ENCODE measurements at places on chromosomes 13 and 19.

GRCh38 chr13:41650706-41651105 is 193.4 kb downstream of the RGCC start:
- no peak for DNase-seq

DNA sequence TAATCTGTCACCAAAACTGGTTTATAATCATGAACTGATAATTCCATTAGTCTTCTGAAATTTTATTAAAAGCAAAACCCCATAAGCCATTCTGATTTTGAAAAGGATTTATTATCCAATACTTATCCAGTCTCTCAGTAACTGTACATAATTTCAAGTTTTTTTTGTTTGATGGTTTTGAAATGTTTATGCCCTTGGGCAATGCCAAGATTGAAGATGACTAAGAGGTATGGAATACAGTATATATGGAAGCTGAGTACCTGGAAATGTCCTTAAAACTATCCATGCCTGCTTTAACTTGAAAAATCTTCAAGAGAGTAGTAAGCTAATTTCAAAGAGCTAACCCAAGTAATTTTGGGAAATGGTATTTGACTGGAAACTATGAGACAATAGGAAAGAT is 1.8 kb upstream of the NEK5 start:
- DNase-seq = no peak

DNA sequence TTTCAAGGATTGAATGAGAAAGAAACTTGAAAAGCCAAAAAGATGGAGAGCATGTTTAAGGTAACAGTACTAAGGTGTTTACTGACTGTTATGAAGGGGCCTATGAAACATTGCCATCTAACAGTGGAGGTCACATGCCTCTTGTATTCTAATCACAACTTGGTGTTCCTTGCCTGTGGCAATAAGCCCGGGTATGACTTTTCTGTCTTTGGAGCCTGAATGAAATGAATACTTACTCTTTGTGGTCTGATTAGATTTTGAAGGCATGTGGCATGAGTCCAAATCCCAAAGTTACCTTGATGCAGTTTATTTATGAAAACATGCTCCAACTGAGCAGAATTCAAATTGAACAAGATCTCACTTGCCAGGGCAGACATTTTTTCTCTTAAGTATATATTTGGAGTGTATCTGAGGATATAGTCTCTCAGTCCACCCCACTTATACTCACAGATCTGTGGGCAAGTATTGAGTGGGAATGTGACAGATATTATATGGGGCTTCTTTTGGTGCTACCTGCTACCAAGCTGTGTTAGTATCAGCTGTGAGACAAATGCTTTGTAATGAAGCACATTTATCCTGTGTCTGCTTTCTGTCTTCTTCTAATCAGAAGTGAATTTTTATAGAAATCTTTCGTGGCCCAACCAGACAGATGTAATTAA is 67.5 kb downstream of the B3GLCT start:
- DNase-seq = no peak

GRCh38 chr13:57632276-57633140 is 964 bp downstream of the PCDH17 start:
- no peak for DNase-seq

- no peak for DNase-seq
These were observed 12.9 kb upstream of the MICU2 start for GRCh38 chr13:21616880-21617279.

- no peak for DNase-seq
These were observed 50.1 kb upstream of the OBI1 start for GRCh38 chr13:78709028-78709427.

GRCh38 chr19:44552324-44552723 is 22.8 kb upstream of the CEACAM20 start:
- DNase-seq = peak; percentile 66

GRCh38 chr19:45640849-45641273 is 1.7 kb upstream of the EML2 start:
- no peak for DNase-seq

GRCh38 chr19:42466521-42467182 is 23.9 kb upstream of the CXCL17 start:
- no peak for DNase-seq

GRCh38 chr13:23202383-23202782 is 21.6 kb downstream of the SGCG start:
- no peak for DNase-seq

DNA sequence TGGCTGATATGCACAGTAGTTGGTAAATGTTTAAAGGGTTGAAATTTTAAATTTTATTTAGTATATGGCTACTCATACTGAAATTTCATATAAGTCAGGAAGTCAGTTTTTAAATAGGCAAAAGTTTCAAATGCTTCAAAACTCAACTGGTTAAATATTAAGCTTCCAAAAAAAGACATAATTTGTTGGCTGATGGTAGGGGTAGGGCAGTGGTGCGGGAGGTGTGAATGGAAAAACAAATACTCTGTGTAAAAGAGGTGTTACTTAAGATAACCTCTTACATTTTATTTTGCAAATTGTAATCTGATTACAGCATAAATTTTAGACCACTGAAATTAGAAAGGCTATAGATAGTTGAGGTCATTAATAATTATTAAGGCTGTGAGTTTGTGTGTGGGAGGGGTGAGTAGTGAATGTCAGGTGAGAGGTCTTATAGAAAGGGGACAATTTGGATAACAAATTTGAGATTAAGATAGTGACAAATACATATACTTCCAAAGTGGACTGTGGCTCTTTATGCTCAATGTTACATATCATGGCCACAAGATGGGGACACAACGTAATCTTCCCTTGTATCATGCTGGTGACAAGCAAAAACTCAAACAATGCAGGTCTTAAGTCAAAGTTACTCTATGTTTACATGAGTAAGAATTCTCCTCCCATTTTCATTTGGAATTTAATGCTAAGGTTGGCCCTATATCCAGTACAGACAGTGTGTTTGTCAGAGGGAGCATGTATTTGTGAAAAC is 36.6 kb upstream of the OXGR1 start:
- DNase-seq = peak; percentile 25

GRCh38 chr19:35355791-35356460 is 2.3 kb upstream of the FFAR3 start:
- no peak for DNase-seq

- DNase-seq = no peak
These were observed 1687.5 kb downstream of the EFNB2 start for GRCh38 chr13:104847922-104848321.

GRCh38 chr13:28268800-28269223 is 130.5 kb downstream of the PAN3 start:
- no peak for DNase-seq

- no peak for DNase-seq
These were observed 18.0 kb upstream of the C1QTNF9B start for GRCh38 chr13:23915308-23915707.

GRCh38 chr19:11092181-11092538 is 2.9 kb downstream of the LDLR start:
- DNase-seq = no peak

DNA sequence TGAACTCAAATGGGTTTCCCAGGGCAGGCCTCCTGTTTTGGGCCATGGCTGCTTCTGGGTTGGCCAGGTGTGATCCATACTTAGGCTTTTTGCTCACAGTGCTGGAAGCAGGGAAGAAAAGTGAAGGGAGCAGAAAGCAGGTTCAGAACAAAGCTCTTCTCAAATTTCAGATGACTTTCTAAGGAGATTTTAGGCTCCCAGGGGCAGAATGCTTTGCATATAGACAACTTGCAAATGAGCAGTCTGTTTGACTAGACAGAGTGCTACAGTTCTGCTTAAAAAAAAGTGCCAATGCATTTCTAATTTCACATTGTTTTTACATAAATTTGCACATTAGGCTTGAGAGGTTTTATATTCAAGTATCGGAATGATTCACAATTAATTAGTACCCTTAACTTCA is 2.6 kb upstream of the SLC10A2 start:
- DNase-seq = no peak

DNA sequence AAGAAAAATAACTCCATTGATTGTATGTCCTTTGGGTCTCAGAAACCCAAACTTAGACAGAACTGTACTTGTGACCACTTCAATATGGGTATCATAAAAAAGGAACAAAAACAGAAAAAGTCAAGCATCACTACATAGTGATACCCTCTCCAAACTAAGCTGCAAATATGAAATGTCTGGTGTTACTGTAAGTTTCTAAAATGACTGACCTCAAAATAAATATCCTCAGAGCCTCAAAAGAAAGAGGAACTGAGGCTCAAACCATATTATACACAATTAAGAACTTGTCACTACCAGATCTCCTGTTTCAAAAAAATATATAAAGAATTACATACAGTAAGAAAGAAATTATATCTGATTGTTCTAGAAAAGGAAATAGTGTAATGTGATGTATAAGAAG is 787.9 kb upstream of the KLHL1 start:
- no peak for DNase-seq

DNA sequence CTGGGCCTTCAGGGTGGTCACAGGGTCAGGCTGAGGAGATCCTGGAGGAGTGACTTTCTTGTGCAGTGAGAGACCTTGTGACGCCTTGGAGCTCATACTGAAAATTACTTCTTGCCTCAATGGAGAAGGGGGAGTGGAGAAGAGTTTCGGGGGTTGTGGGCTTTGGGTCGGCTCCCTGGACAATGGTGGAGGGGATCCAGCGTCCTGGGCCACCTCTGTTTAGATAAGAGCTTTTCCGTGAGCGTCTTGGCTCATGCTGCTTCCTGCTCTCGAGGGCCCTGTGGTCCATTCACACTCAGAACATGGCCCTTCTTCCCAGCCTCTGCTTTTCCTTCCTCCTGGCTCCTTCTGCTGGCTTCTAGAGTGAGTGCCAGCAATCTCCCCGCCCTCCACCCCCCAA is 81.9 kb downstream of the FLT1 start:
- no peak for DNase-seq

- DNase-seq = no peak
These were observed 1.7 kb downstream of the DPY19L3 start for GRCh38 chr19:32407004-32407992.

DNA sequence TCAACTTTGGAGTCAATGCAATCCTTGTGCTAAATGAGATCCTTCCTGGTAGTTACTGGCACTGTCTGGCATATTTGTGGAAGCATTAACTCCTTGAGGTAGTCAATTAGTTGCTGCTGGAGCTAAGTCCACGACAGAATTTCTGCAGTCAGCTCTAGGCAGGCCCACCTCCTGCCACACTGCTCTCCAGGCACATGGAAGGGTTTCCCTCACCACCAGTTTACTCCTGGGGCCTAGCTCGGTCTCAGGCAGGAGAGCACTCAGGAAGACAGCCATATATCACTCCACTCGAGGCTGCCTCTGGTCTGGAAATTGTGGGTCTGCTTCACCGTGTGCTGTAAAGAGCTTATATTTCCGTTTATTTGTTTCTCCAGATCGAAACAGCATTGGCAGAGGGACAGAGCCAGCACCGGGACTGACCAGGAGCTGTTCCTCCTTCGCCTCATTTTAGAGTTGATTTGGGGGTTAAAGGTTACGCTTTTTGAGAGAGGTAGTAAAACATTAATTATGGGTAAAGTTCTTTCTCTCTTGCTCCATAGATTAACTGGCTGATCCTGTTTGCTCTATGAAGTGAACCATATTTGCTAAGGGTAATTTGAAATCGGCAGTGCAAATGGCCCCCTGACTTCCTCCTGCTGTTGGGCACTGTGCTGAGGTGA is 20.6 kb upstream of the GTF3A start:
- DNase-seq = no peak

DNA sequence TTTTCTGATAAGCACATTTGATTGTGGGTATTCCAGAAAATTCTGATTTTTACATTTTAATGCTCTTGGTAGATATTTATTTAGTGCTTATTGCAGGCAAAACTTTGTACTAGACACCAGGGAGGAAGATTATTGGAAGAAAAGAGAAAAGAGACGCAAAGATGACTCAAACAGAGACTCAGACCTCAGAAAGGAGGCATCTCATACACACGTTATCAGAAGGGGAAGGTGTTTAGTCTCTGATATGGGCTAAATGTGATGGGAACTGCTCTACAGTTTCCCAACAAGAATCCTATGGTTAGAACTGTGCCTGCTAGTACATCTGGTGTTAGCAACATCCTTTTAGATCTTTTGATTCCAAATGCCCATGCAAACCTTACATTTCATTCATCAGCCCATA is 245.6 kb downstream of the KLF5 start:
- no peak for DNase-seq

DNA sequence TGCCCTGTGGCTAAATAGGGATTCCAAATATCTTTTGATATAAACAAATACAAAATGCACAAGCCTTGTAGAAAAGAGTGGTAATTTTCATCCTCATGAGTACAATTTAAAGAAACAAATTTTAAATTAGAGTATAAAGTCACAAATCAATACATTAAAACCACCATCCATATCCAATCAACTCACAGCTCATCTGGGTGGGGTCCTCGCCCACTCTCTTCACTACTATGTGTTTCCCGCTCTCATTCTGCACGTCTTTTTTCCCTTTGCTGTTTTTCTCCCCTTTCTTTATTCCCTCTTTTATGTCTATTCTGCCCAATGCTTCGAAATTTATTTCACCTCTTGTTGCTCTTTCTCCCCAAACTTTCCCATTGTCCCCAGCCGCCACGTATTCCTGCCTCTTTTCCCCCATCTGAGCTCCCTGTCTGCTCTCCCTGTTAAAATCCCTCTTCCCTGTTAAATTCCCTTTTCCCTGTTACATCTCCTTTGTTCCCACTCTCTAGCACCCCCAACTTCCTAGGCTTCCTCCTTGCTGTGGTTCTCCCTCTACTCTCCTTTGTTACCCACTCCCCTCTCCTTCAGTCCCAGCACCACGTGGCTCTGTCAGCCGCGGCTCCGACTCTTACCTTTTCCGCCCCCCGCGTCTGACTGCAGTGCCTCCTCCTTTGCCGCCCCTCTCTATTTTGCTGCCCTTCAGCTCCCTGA is 1.3 kb downstream of the ZNF616 start:
- no peak for DNase-seq

- no peak for DNase-seq
These were observed 599 bp downstream of the ZIC2 start for GRCh38 chr13:99982036-99982730.

GRCh38 chr13:49020940-49021553 is 45.3 kb downstream of the FNDC3A start:
- DNase-seq = no peak

- no peak for DNase-seq
These were observed 1124.5 kb upstream of the ATXN8OS start for GRCh38 chr13:68982961-68983619.

DNA sequence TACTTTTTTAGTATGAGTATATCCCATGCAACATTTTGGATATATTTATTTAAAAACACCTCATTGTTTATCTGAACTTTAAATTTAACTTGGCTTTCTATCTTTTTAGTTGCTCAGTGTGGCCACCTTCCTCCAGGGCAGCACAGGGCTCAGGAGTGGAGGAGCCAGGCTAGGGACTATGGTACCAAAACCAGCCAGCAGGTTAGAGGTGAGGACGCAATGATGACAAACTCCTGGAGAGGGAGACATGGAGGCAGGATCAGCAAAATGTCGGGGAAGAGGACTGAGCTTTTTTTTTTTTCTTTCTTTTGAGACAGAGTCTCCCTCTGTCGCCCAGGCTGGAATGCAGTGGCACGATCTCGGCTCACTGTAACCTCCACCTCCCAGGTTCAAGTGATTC is 29.6 kb upstream of the CALM3 start:
- DNase-seq = peak; percentile 15

DNA sequence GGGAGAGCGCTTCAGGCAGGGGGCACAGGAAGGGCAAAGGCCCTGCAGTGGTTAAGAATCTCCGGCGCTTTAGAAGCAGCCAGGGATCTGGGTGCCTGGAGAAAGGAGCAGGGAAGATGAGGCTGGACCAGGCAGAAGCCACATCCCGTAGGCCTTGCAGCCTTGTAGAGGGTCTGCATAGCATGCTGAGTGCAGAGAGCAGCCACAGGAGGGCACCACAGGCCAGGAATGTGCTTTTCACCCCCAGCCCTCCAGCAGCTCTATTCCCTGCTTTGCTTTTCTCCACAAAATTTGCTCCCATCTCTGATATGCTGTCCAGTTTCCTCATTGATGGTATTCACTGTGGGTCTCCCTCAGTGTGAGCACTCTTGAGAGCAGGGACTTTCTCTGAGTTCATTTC is 5.7 kb downstream of the WDR62 start:
- DNase-seq = peak; percentile 53
